ENCODE measurements at places on chromosomes 4 and X.

DNA sequence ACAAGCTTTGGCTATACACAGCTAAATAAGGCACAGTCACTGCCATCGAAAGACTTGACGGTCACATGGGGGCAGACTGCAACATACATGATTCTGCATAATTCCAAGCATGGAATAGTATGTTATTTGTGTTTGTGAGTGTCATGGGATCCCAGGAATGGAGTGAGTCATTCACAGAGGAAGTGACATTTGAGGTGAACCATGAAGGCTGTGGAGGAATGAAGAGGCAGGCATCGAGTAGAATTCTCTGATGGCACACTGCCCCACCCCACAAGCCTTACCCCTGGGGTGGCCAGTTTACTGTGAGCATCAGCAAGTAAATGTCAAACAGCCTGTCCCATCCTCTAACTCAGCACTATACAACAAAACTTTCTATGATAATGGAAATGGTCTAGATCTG lies 619.7 kb downstream of the MID1IP1 start:
- DNase-seq = no peak

DNA sequence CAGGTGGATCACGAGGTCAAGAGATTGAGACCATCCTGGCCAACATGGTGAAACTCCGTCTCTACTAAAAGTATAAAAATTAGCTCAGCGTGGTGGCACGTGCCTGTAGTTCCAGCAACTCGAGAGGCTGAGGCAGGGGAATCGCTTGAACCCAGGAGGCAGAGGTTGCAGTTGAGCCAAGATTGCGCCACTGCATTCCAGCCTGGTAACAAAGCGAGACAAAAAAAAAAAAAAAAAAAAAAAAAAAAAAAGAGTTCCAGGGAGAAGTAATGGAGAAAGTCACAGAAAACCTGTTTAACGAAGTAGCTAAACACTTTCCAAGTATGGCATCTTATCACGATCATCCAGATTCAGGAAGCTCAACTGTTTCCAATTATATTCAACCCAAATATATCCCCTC lies 10.9 kb downstream of the KLHL4 start:
- no peak for DNase-seq

DNA sequence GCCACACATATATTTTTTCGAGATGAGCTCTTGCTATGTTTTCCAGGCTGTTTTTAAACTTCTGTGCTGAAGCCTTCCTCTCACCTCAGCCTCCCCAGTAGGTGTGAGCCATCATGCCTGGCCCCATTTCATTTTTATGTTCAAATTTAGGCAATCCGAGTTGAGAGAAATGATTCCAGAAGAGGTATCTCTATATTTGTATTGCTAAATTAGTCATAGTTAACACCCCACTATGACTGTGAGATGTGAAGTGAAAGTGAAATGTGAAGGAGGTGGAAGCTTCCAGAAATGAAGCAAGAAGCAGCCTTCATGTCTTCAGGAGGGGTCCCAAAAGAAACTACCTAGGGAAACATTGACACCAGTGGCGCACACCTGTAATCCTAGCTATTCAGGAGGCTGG lies 17.7 kb downstream of the APELA start:
- no peak for DNase-seq

GRCh38 chr4:55768291-55768690 lies 51.3 kb upstream of the EXOC1L start:
- DNase-seq = no peak

- DNase-seq = no peak
These were observed 149.6 kb upstream of the MID1 start for GRCh38 chrX:10769696-10770619.

GRCh38 chrX:49264460-49264859 lies at the start of gene FOXP3:
TSS of gene FOXP3 (minus strand) at chrX:49264710. CDS start at chrX:49258505, 6,205 bp downstream.
- DNase-seq = no peak

- DNase-seq = no peak
These were observed 1.6 kb upstream of the SH3RF1 start for GRCh38 chr4:169272265-169272886.

- DNase-seq = no peak
These were observed 192.4 kb upstream of the EDNRA start for GRCh38 chr4:147288512-147288911.

GRCh38 chr4:118935819-118936218 lies 47.2 kb downstream of the SYNPO2 start:
- no peak for DNase-seq

DNA sequence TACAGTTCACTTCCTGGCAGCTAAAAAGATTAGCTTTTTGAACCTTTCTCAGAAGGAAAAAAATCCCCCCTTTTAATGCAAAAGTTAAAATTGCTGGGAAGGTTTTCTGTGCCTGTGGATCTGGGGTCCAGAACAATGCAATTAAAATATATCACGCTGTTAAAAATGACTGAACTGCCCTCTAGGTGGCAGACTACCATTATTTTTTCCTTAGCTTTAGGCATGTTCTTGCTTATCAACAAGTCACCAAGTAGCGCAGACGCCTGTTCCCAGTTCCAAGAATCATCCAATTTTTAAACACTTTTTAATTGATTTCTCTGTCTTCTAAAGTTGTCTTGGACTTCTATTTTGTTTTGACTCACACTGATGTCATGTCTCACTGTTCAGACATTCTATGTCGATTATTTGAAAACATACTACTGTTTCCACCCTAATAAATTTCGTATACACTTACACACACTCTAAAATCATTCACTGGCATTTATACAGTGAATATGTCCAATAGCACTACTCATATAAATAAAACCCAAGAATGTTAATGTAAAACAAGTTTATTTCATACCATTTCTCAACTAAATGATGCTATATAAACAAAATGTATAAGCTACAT lies 661.6 kb downstream of the RAPGEF2 start:
- DNase-seq = peak; percentile 8

DNA sequence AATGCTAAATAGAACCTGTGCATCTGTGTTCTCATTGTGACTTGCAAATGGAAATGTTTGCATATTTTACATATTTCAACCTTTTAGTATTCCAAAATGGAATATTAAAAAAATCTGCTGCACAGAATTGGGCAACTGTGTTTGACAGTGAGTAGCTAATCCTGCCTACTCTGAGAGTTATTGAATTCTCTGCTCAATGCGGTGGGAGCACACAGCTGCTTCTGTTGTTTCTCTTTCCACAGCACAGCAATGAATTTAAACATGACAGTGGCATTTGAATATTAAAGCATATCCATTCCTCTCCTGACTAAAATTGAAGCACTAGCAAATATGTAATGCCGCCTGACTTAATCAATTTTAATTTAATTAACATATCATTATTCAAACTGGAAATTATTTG lies 366.6 kb downstream of the GASK1B start:
- no peak for DNase-seq

DNA sequence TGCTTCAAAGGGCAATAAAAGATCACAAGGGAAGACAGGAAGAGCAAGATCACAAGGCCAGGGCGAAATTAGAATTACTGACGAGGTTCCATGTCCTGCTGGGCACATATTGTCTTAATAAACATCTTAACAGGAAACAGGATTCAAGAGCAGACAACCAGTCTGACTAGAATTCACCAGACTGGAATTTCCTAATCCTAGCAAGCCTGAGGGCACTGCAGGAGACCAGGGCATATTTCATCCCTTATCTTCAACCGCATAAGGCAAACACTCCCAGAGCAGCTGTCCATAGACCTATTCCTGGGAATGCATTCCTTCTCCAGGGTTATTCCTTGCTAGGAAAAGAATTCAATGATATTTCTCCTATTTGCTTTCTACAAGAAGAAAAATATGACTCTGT lies 12.4 kb upstream of the TDO2 start:
- DNase-seq = no peak

Data from epithelial cell of prostate (primary cell).